Suprapubic skin (tissue), 4 donors: ENCODE measurements at places on chromosomes 4 and X. TPM values are rescaled to one million over a fixed set of nuclear protein-coding genes. Genes with fewer than 3 reads are reported as not detected.

CPEB2 gene
- total RNA-seq, result 43.6 TPM

CDKL5 gene
- total RNA-seq, result 6.5 TPM

KCNIP4 gene
- not detected for total RNA-seq

CXCL6 gene
- not detected for total RNA-seq

COMMD8 gene
- total RNA-seq, result 18.5 TPM

RPS6KA6 gene
- 5.5 TPM for total RNA-seq

SMARCA1 gene
- 18.8 TPM for total RNA-seq

SMC1A gene
- 33.9 TPM for total RNA-seq

HTN3 gene
- total RNA-seq, result not detected

SPANXN3 gene
- total RNA-seq, result not detected

MTCP1 gene
- 1.6 TPM for total RNA-seq

SORBS2 gene
- total RNA-seq, result 17.5 TPM

CT45A3 gene
- not detected for total RNA-seq
